Suppressor macrophage treated with lipopolysaccharide for 4 hours (primary cell): ENCODE measurements at places on chromosomes 1 and 21.

DNA sequence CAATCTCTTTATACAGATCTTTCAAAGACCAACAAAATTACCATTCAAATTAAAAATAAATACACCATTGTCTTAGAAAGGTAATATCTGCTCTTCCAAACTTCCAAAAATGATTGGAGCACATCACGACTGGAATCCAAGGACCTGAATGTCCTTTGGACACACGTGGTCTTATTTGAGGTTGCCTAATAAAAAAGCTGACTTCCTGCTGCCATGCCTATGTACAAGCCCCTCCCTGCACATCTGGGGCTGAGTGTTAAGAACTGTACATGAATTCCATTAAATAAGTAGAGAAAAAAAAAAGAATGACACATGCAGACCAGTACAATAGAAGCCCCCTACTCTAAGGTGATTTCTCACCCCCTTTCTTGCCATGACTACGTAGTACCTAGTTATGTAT lies 73.6 kb downstream of the SUSD4 start:
- no peak for DNase-seq

GRCh38 chr1:205751036-205751651 lies 1.2 kb upstream of the NUCKS1 start:
- DNase-seq, result no peak

DNA sequence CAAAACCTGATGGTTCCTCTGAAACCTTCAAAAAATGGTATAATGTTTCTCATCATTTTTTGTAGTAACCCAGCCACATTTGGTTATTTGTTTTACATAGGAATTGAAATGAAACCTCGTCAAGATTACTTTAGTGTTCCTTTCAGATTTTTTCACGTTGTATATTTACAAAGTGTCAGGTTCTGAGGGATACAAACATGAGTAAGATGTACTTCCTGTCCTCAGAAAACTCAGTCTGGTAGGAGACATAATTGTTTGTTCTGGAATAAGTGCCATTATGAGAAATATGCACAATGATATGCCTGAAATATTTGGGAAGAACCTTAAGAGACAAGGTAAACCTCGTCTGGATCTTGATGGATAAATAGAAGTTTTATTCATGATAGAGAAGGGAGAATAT lies 145.5 kb downstream of the USP25 start:
- DNase-seq, result no peak

GRCh38 chr21:35319684-35320283 lies 270.7 kb upstream of the RUNX1 start:
- no peak for DNase-seq

DNA sequence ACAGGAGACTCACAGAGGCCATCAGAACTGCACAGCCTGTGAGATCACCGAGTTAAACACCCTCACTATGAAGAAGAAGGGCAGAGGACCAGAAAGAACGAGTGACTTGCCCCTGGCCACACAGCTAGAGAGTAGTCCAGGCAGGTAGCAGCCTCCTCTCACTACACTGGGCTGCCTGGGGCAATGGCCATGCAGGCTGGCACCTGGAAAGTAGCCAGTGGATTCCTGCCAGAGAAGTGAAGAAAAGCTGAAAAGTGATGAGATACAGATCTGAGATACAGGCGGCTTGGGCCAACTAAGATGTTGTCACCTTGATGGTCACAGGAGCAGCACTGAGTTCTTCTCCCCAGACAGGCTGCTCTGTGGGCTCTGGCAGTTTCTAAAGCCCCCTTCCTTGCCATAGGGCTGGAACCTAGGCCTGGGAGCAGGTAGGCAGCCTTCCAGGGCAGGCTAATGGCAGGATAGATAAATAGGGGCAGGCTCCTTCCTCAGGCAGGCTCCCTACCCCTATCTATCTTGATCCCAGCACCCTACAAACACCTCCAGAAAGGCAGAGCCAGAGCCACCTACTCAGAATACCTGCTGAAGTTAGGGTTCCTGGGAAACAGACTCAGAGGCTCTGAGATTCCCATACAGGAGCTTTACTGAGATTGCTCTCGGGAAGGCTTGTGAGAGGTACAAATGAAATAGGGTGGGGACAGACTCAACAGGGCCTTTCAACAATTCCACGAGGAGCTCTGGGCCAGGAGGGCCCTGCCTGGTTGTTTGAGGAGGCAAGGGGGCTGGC lies 106.3 kb downstream of the BEND5 start:
- no peak for DNase-seq

GRCh38 chr1:33841494-33841893 lies 22.4 kb upstream of the HMGB4 start:
- DNase-seq, result no peak

- peak; percentile 30 for DNase-seq
Measured at GRCh38 chr1:167752219-167752985, 30.6 kb downstream of the MPZL1 start.
